ENCODE measurements at places on chromosomes 2 and 18.

DNA sequence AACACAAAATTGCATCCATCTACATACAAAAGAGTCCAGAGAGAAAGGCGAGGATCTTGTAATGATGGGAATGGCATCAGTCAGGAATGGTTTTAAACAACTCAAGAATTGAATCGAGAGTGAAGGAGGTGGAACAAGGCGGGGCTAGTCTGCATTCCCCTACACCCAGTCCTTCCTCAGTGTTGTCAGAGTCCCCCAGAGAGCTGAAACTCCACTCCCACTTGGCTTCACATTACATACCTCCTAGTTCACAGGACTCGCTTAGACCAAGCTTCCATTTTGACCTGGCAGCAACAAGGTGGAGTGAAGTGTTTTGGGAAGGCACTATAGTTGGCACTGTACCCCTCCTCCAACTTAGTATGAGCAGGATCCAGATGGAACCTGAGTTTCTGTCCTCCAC lies 1273.5 kb upstream of the CRIM1 start:
- DNase-seq = no peak

DNA sequence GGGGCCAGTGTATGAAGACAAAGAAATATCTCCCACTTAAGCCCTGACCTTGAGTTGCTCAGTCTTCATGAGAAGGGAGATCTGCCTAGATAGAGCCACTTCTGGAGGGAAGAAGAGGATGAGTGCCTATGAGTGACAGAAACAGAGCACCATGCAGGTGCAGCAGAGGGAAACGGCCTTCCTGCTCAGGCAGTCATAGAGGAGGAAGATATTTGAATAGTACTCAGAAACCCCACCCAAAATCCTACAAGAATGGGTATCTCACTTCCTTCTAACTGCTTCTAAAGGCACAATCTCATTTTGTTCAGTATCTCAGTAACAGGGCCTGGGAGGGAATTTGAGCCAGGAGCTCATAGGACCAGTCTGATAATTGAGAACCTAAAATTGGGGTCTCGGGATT lies 339.3 kb downstream of the ALK start:
- no peak for DNase-seq

DNA sequence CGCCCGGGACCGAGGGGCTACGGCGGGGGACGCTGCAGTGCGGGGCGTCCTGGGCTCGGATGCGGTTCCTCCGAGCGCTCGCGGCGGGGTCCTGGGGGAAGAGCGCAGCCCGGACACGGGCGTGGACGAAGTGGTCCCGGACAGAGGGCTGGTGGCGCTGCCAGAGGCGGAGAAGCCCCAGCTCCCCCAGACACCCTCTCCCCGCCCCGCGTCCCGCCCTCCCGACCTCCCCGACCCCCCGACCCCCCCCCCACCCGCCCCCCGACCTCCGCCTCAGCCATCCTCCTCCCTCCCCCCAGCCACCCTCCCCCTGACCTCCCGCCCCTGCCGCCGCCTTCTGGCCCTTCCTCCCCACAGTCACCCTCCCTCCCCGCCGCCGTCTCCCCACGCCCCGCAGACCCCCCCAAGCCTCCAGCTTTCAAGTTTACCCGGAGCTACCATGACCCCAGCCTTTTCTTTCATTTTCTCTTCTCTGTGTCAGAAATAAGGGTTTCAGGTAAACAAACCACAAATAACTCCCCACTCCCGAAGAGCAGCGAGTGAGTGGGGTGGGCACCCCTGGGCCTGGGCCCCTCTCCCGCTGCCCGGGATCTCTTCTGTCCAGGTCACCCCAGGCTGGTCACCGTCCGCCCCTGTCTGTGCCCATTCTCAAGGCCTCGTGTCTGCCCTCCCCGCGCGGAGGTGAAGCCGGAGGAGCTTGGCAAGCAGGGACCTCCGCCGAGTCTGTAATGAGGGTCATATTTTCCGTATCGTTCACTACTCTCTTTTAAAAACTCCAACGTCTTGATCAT lies 5.1 kb downstream of the NFATC1 start:
- no peak for DNase-seq

GRCh38 chr18:61749031-61749430 lies 143.8 kb downstream of the RNF152 start:
- DNase-seq = no peak

DNA sequence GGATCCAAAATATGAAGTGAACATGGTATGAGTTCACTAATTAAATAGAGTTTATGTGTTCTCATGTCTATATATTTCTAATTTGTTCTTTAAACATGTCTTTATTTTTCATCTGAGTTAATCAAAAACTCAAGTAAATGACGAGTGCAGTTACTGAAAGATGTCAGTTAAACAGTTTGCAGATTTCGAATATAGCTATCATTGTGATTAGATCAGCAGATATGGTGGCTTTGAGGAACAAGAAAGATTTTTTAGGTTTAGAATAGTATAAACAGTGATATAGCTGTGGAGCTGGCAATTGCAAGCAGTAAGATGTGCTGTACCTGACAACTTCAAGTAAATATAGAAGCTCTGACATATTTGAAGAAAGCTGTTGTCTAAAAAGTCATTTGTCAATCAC lies 49.7 kb downstream of the TANK start:
- DNase-seq = no peak

DNA sequence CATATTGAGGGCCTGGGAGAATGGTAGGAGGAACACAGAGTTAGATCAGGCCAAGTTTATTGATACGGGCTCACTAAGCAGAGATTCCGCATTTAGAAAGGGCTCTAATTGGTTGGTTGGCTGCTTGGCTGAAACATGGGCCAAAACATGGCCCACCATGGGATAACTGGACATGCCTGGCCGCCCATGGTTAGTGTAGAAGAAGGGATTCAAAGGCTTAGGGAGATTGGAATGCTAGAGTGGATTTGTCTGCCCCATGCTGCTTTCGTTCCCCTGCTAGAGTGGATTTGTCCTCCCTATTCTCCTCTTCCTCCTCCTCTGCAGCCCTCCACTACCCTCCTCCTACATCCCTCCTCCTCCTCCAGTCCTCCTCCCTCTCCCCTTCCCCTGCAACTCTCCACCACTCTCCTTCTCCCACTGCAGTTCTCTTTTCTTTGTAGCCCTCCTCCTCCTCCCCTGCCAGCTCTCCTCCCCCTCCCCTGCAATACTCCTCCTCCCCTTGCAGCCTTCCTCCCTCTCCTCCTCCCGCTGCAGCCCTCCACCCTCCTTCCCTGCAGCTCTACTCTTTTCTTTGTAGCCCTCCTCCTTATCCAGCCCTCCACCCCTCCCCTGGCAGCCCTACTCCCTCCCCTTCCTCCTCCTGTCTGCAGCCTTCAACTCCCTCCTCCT lies 17.2 kb downstream of the BOK start:
- DNase-seq = no peak

DNA sequence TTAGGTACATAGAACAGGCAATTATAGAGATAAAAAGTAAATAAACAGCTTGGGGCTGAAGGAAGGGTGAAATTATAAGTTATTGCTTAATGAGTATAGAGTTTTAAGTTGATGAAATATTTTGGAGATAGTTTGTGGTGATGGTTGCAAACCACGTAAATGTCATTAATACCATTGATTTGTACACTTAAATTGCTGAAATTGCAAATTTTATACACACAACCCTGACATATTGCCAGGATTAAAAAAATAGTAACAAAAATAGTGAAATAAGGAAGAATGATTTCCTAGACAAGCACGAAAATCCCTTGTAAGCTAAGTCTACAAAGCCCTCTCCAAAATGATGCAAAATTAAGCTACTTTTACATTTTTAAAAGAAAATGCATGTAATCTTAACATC lies 46.2 kb upstream of the RAB6D start:
- no peak for DNase-seq

- no peak for DNase-seq
Observed at GRCh38 chr2:124121760-124122275, 96.7 kb downstream of the CNTNAP5 start.

DNA sequence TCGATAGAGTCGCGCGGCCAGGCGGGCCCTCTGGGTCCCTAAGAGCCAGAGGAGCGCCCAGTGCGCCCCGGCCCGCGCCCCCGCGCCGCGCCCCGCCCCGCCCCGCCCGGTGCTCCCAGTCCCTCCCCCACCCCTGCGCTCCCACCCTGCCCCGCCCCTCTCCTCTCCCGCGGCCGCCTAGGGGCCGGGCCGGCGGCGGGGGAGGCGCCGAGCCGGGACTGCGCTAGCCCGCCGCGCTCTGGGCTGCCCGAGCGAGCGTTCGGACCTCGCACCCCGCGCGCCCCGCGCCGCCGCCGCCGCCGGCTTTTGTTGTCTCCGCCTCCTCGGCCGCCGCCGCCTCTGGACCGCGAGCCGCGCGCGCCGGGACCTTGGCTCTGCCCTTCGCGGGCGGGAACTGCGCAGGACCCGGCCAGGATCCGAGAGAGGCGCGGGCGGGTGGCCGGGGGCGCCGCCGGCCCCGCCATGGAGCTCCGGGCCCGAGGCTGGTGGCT lies at the start of gene GPC1:
Gene GPC1, plus strand, starts transcription at position 207 of the 491 bp plus-strand sequence. Its CDS starts 256 bp downstream, at position 463.
- no peak for DNase-seq

GRCh38 chr2:166067229-166067628 lies 60.6 kb downstream of the SCN1A start:
- DNase-seq = no peak

DNA sequence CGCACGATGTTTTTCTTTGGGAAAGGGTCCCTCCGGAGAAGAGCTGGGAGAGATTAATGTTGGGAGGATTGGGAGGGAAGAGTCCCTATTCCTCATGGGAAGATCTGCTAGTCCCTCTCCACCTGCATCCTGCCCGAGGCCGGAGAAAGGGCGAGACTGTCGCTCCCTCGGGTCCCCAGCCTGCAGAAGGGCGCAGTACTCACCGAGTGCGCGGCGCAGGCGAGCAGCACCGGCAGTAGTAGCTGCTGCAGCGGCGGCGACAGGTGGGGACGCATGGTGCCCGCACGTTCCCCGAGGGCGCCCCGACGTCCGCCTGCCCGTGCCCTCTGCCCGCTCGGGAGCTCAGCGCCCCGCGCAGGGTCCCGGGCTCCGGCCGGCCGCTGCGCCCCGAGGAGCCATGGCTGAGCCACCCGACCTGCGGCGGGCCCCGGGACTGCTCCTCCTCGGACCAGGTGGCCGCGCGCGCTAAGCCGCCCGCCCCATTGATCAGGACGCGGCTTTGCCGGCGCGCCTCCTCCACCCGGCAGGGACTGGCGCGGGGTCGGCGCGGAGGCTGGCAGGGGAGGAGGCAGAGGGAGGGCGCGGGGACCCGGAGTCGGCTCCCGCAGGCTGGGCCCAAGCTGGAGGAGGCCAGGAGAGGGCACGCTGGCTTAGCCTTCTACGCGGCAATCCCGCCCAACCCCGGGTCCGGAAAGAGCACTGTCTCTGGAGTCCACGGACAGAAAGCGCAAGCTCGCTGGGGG lies at the start of gene SCTR:
Gene SCTR, minus strand, starts transcription at position 532 of the 743 bp plus-strand sequence. Its CDS starts 257 bp downstream, at position 275.
- no peak for DNase-seq

DNA sequence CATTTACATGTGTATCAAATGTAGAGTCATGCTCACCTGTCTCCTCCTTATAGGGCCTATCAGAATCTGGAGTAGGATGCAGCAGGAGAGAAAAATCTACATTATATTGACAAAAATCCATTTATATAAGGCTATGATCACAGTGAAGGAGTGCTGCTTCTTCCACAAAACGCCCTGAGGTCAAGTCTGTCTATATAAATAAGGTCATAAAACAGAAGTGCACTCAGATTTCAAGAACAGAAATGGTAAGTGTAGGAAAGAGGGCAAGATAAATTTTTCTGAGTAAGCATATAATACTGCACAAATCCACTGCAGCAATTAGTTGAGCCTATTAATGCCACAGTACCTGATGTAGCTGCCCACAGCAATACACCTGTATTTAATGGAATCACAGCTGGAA lies 51.8 kb downstream of the COL5A2 start:
- no peak for DNase-seq

- no peak for DNase-seq
Observed at GRCh38 chr2:64399521-64399920, 54.4 kb upstream of the LGALSL start.

- no peak for DNase-seq
Observed at GRCh38 chr18:79692056-79692455, 12.5 kb downstream of the CTDP1 start.

DNA sequence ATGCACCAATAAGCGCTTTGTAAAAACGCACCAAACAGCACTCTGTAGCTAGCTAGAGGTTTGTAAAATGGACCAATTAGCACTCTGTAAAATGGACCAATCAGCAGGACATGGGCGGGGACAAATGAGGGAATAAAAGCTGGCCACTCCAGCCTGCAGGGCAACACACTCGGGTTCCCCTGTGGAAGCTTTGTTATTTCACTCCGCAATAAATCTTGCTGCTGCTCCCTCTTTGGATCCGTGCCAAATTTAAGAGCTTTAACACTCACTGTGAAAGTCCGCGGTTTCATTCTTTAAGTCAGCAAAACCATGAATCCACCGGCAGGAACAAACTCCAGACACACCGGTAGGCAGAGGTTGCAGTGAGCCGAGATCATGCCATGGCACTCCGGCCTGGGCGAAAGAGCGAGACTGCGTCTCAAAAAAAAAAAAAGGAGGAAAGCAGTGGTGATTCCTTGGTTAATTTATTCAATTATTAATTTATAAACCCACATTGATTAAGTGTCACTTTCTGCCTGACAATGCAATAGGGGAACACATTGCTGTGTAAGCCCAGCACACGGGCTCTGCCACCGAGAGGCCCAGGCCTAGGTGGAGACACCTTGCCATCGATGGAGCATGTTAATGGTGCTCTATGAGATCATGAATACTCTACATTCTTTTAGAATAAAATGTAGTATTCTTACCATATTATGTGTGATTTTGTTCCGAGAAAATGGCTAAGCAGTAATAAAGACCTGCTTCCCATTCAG lies 687.6 kb upstream of the HS6ST1 start:
- DNase-seq = no peak

- no peak for DNase-seq
Observed at GRCh38 chr2:127199223-127199622, 20.9 kb downstream of the CYP27C1 start.

- no peak for DNase-seq
Observed at GRCh38 chr18:31723990-31724711, 36.5 kb downstream of the SLC25A52 start.

DNA sequence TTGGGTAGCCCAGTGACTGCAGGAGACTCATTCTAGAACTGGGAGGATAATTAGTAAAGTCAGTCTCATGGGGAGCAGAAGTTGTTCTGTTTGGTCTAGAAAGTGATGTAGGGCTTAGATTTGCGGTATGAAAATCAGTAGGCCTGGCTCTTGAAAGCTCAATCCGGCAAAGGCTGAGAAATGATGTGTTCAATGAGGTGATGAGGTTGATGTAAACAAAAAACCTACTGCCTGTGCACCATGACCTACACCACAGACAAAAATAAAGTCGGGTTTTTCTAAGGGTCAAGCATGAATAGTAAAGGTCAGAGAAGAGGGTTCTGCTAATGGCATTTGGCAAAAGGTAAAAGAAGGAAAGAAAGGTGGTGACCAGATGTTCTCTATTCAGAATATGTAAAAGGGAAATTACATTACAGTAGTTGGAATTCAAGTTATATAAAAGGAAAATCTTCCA lies 80.8 kb upstream of the COL5A2 start:
- no peak for DNase-seq
